ENCODE measurements at places on chromosomes 2 and 18.

GRCh38 chr18:507636-508035 lies 7.1 kb upstream of the COLEC12 start:
- no peak for DNase-seq

- no peak for DNase-seq
Observed at GRCh38 chr2:132774189-132774588, 104.2 kb upstream of the LYPD1 start.

DNA sequence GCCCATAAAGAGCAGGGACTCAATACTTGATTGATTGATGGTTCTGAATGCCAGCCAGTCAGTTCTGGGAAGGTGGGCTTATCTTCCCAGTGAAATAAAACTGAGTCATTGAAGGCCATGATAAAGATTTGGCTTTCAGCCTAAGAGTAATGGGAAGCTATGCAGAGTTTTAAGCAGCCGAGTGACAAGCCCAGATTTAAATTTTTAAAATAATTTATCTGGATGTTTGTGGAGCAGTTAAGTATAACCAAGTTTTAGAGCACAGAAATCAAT lies 122.8 kb downstream of the RAPGEF4 start:
- no peak for DNase-seq

DNA sequence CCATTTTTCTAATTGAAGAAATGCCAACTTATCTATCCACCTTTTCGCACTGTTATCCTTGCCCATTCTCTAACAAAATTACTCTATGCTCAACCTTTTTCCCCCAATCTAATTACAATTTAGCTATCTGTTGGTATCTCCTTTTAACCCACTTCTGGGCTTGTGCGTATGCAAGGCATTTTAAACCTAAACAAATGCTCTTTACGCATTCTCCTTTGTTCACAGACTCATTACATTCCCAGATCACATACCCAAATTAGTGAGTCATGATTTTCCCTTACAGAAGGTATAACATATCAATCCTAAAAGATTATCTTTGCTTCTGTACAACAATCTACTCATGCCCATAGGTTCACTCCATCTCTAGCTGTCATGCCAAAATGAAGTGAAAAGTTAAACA lies 71.7 kb upstream of the LYPD1 start:
- DNase-seq, result no peak

DNA sequence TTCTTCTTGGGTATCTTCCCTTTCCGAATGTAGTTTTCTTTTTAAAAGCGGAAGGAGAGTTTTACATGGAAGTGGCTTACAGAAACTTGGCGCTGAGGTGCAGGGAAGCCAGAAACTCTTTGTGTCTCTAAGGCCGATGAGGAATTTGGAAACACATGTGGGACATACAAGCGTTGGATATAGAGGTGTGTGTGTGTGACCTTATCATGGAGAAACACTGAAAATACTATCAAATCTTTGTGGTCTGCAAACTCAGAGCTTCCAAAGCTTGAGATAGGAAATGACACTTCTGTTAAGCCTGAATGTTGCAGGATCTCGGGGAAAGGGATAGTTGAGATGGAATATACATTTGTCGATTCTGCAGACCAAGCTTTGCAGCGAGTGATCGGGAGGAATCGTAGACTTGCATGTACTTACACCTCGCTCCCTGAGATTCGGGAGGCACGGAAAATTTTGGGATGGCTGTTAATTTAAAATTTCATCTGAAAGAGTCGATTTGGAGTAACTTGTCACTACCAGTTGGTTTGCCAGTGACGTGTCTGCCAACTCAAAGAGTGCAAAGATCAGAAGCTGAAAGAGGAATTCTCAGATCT lies 1.0 kb downstream of the NAB1 start:
- DNase-seq, result no peak

Measured in NCI-H1048 (cell line).